ENCODE measurements at places on chromosomes 16 and 17. TPM values are rescaled to one million over a fixed set of nuclear protein-coding genes. Genes with fewer than 3 reads are reported as not detected.
A peak's percentile ranks its signal among the peaks of the same experiment; 100 is the strongest.

DNA sequence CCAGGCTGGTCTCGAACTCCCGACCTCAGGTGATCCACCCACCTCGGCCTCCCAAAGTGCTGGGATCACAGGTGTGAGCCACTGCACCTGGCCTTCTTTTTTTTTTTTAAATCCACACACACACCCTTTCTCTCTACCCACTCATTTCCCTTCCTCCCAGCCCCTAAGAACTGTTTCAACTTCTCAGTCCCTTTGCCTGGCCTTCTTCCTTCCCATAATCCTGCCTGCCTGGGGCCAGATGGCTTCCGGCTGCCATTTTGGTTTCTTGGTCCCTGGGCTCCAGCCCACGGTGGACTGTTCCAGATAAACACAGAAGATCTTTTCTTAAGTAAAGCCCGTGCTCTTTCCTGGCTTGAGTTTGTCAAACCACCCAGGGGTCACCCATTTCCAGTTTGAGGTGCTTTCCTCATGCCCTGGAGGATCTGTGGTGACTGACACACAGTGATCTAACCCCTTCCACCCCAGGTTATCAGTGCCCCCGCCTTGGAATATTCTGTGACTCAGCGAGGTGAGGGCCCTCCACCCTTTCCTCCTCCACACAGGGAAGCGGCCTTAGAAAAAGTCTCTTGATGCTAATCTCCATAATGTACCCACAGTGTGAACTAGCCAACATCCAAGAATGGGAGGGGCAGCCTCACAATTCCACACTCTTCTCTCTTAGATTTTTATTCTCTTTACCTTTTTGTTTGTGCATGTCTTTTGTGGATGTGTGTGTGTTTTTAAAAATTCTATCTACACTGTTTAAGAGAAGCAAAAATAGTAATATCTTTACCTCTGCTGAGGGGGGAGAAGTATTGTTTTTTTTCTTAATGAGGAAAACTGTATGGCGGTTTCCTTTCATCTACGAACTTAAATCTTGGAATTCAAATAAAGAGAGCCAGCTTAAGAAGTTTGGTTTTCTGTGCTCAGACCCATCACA, 60.0 kb downstream of the CRISPLD2 start:
- no peaks in the 10 kb centered on the region for H3K27me3 ChIP-seq
- H3K4me1 ChIP-seq, result no peaks in the 10 kb centered on the region
- no peak for DNase-seq
- no peak overlapping the region for H3K4me3 ChIP-seq
- H3K36me3 ChIP-seq, result peaks cover 64% of the 10 kb centered on the region

SLC38A8 gene
- not detected for total RNA-seq

PCGF2 gene
- total RNA-seq, result 6.1 TPM

KRT36 gene
- not detected for total RNA-seq

TBKBP1 gene
- 7.8 TPM for total RNA-seq

EMP2 gene
- total RNA-seq, result 46.4 TPM

GRCh38 chr17:39981766-39982375, 1.3 kb downstream of the PSMD3 start:
- no peaks in the 10 kb centered on the region for H3K4me1 ChIP-seq
- peak overlapping the region; percentile 90 for H3K4me3 ChIP-seq
- peaks cover 27% of the 10 kb centered on the region for H3K36me3 ChIP-seq

PDE6G gene
- not detected for total RNA-seq

- peak; percentile 43 for DNase-seq
- H3K4me1 ChIP-seq, result peaks cover 12% of the 10 kb centered on the region
- no peak overlapping the region for H3K4me3 ChIP-seq
- H3K27me3 ChIP-seq, result no peaks in the 10 kb centered on the region
- H3K36me3 ChIP-seq, result no peaks in the 10 kb centered on the region
Observed at GRCh38 chr16:82655072-82655714, 28.4 kb downstream of the CDH13 start.

DNA sequence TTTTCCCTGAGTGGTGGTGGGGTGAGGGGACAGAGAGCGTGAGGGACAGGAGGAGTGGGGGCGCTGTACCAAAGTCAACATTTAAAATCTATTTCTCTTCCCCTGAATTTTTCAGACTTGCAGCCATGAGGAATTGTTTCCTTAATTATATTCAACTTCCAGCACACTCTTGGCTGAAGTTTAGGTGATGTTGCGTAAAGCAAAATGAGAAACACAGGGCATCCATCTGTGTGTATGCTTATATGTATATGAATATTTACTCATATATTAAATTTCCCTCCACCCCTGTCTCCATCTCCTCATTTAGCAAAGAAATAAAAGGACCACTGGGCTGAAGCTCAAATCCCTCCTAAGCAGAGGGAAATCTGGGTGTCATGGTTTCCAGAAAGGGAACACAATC, 218.1 kb downstream of the XYLT1 start:
- no peaks in the 10 kb centered on the region for H3K36me3 ChIP-seq
- H3K27me3 ChIP-seq, result no peaks in the 10 kb centered on the region
- DNase-seq, result no peak
- no peak overlapping the region for H3K27ac ChIP-seq
- no peaks in the 10 kb centered on the region for H3K4me1 ChIP-seq
- no peak overlapping the region for H3K4me3 ChIP-seq
